Stimulated activated CD4-positive, alpha-beta T cell treated with anti-CD3 and anti-CD28 coated beads, Interleukin-1b, Interleukin-23, amount 100 ng/mL, for 4 hours (primary cell): ENCODE measurements at places on chromosomes 7 and 10.

DNA sequence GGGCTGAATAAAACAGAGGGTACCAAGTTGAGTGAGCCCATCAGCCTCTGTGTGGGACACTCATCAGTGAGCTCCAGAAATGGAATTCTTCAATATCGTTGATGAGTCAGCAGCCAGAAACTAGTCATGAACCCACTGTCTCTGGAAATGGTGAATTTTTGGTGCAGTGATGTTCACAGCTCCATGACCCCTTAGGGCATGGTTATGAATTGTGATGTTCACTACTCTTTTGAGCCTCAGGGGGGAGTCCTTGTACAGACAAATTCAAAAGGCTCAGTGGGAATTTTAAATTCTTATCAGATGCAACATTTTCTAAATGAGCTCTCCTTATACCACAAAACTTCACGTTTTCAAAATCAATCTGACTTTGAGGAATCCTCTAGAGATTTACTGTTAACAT lies 335.7 kb downstream of the PHTF2 start:
- DNase-seq, result no peak

- no peak for DNase-seq
These were observed 5.4 kb downstream of the OPN1SW start for GRCh38 chr7:128770233-128770632.

GRCh38 chr10:8586504-8586903 lies 532.0 kb downstream of the GATA3 start:
- no peak for DNase-seq

DNA sequence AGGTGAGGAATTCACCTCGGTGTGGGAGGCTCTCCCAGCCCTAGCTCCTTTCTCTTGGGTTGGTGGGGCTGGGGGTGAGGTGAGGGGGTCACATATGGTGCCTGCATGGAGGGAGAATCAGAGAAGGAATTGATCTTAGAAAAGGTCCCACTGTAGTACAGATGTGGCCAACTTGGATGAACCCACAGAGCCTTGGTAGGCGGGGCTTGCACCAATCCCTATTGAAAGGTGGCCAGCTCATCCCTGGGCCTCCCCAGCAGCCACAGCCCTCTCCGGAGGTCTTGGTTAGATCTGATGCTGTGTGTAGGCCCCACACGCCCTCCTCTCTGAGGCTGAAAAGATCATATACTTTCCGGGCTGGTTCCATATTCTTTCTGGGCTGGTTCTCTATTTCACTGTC lies 19.0 kb downstream of the HKDC1 start:
- no peak for DNase-seq
